T-helper 2 cell treated with Interferon-gamma antibody and Interleukin-4, amounts not matched to agents 100 ng/mL and 5 ng/mL, for 36 hours (primary cell): ENCODE measurements at places on chromosomes 16 and 17. TPM values are rescaled to one million over a fixed set of nuclear protein-coding genes. Genes with fewer than 3 reads are reported as not detected.

The TAT gene
- total RNA-seq = not detected in 2 replicates

The AOC3 gene
- total RNA-seq = 0.70 and 1.1 TPM in 2 replicates

The CCDC200 gene
- not detected in 2 replicates for total RNA-seq

The CES4A gene
- total RNA-seq = 39.6 and 42.2 TPM in 2 replicates

The TPSD1 gene
- total RNA-seq = not detected in 2 replicates

The OTOP3 gene
- not detected in 2 replicates for total RNA-seq

The ATP1B2 gene
- total RNA-seq = 0.16 and 0.25 TPM in 2 replicates

The SLC5A10 gene
- not detected in 2 replicates for total RNA-seq

The NUBP2 gene
- total RNA-seq = 55.1 and 55.6 TPM in 2 replicates

The HSD3B7 gene
- total RNA-seq = 3.8 TPM in 2 replicates

The GRN gene
- 41.7 and 44.2 TPM in 2 replicates for total RNA-seq

The HBQ1 gene
- total RNA-seq = not detected in 2 replicates

The ABCA8 gene
- total RNA-seq = not detected in 2 replicates

The SNAI3 gene
- 7.2 and 8.1 TPM in 2 replicates for total RNA-seq

The MLKL gene
- 27.4 and 29.2 TPM in 2 replicates for total RNA-seq

The ACSM2A gene
- total RNA-seq = not detected in 2 replicates

The CES1 gene
- 0.48 TPM in 1 of 2 replicates, not detected in the other for total RNA-seq

The CALB2 gene
- not detected in 2 replicates for total RNA-seq

The SLC13A2 gene
- not detected in 2 replicates for total RNA-seq
